ENCODE measurements at places on chromosomes 11 and 22.

GRCh38 chr11:8059030-8059429 lies 22.0 kb upstream of the TUB start:
- no peak for DNase-seq

DNA sequence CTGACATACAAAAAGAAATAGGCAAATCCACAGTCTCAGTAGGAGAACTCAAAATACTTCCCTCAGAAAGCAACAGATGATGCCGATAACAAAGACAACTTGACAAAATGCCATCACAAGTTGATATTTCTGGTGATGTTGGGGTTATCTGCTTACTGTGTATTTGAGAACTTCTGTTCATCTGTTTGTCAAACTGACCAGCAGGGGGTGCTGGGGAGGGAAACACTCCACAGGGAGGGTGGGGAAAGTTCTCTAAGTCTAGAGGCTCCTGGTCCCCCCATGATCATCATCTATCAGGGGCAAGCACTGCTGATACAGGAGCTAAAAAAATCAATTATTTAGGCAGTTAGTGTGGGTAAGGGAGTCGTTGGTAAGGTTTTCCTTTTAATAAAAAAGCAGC lies 19.2 kb downstream of the GLYATL1 start:
- no peak for DNase-seq

DNA sequence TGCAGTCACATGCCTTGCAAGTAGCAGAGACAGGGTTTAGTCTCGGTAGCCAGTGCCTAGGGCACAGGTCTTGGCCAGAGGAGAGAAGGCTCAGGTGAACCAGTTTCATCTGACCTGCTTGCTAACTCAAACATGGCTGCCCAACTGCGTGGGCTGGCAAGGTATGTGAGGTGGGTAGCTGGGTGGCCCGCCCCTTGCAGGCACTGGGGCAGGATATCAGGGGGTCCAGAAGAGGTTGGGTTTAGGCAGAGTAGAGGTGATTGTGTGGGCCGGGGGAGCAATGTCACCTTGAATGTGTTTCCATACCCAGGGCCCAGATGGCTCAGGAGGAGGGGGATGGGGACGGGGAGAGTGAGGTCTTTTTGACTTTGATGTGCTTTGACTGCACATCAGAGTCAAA lies 37.7 kb downstream of the ST3GAL4 start:
- DNase-seq: no peak

- no peak for DNase-seq
Observed at GRCh38 chr22:16781764-16782329, 43.4 kb downstream of the XKR3 start.

DNA sequence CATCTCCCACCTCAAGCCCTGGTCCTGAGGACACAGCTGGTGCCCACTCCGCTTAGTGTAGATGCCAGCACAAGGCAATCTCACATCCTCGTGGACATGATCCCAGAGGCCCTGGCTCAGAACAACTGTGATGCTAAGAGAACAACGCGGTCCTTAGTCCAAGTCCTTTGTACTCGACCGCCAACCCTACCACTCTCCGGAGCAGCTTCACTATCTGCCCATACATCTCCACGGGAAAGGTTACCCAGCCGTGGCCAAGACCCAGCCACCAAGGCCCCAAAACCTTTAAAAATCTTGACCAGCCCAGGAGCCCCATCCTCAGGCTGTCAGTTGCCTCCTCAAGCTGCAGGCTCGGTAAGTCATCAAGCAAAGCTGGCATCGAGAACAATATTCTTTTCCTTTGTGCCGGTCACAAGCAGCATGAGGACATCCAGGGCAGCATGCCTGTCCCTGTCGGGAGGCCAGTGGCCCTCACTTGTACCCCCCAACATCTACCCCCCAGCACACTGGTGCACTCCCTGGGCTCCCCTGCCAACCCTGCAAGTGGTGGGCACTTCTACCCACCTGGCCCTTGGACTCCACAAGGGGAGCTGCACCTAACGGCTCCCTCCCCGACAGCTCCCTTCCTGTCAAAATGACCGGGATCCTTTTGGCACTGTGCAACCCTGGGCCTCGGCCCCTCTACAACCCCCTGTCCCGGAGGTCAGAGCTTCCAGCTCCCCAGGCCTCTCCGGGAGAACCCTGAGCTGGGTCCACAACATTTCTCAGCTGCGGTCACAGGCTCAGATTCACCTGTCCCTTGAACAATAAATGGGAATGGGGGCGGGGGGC lies 2.5 kb downstream of the OSBPL5 start:
- no peak for DNase-seq

- DNase-seq: no peak
Observed at GRCh38 chr11:124971810-124972209, 17.8 kb downstream of the CCDC15 start.

DNA sequence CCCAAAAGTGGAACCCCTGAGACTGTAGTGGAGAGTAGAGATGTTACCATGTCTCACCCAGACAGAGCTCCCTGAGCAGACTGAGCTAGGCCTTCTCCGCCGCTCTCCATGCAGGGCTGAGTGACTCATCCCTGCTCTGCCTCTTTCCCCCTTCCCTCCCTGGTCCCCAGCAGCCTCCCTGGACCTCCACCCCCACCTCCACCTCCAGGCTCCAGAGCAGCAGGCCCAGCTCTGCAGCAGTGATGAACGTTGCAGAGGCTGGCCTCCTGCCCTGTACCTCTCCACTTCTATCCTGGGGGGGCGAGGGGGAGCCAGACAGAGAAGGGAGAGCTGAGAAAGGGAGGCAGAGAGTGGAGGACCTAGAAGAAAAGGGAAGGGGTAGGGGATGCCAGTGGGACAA lies 19.3 kb upstream of the ARAP1 start:
- peak; percentile 81 for DNase-seq

GRCh38 chr22:40387746-40388145 lies 17.4 kb downstream of the SGSM3 start:
- DNase-seq: no peak
